ENCODE measurements at places on chromosomes 16 and 17.

DNA sequence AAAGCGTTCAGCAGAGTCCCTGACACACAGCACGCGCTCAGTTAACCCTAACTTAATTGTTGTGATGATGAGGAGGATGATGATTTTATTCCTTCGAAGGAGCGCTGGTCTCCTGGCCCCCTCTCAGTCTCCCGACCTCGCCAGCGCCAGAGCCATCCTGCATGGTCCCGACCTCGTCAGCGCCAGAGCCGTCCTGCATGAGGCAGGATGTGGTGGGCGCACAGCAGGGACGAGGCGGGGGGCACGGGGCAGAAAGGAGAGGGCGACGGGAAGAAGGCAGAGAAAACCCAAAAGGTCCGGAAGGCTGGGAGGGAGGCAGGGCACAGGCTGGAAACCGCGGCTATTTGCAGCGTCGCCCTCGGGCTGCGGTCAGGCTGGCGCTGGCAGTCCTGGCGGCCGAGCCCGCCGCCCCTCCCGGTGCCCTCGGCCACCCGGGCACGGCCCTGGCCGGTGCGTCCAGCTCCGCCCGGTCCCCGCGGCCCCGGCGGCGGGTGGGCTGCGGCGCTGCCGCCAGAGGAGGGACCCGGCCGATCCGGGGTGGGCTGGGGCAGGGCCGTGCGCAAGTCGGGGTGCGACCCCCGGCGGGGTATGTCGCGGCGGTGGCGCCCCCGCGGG is 3.0 kb upstream of the TAC4 start:
- DNase-seq = no peak

GRCh38 chr16:74767749-74768148 is 6.9 kb downstream of the FA2H start:
- DNase-seq = no peak

GRCh38 chr17:68424861-68425260 is 32.4 kb downstream of the WIPI1 start:
- DNase-seq = no peak

- DNase-seq = no peak
Observed at GRCh38 chr16:10978871-10979446, 34.6 kb downstream of the CLEC16A start.

GRCh38 chr17:5877948-5878347 is 192.2 kb upstream of the WSCD1 start:
- DNase-seq = no peak

DNA sequence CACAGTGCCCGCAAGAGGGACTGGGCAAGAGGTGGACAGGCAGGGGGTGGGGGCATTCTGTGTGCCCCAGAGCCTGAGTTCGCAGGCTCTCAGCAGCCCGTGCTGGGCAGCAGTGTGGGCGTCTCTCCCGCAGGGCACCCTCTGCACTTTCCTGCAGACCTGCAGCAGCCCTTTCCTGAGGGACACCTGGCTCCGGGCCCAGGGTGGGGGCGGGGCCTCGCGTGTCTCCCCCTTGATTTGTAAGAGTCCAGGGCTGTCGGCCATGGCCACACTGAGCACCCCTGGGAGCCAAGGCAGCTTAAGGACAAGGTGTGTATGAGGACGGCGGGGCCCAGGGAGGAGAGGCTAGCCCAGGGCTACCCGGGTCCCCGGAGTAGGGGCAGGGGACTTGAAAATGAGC is 33.4 kb upstream of the SLC38A10 start:
- DNase-seq = no peak

DNA sequence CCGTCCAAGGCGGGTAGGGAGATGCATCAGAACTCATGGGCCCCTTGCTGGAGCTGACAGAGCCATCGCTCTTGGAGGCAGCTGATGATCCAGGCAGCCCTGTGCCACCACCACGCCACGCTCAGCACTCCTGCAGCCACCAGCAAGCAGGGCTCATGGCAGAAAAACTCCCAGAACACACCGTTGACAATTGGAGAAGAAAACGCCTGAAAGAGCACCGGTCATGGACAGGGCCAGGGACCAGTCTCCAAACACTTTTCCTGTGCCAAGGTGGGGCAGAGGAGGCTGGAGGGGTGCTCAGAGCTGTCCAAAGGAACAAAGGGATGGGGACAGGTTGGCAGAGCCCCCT is 132.2 kb downstream of the FOXL1 start:
- no peak for DNase-seq

DNA sequence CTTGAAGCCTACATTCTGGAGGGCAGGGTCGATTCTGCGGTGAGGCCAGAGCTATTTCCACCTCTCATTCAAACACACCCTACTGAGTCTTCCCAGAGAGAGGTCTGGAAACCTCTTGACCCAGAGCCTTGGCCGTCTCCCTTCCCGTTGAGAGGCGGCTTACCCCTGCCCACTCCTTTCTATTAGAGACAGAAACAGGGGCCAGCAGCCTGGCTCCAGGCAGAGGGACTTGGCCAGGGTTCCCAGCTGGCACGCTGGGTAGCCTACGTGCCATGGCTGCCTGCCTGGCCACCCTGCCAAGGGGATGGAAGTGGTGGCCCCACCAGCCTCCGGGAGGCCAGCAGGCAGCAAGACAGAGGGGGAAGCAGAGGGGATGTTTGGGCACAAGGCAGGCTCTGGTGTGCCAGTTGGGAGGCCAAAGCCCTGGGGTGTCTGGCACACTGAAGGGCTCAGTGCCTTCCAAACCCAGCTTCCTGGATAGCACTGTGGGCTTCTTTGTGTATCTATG is 6.0 kb downstream of the STAC2 start:
- DNase-seq = no peak

GRCh38 chr17:73561111-73561510 is 83.1 kb downstream of the SDK2 start:
- DNase-seq = no peak

DNA sequence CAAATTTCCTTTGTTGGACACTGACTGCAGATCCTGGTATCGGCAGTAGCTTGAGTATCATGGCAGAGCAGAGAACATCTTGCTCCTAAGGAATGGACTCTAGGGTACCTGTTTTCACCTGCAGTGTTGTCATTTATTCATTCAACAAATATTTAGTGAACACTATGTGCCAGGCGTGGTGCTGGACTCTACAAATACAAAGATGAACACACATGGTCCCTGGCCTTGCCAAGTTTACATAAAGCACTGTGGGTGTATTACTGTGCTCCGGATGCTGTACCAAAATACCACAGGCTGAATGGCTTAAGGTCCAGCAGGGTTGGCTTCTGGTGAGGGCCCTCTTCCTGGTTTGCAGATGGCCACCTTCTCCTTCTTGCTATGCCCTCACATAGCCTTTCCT is 14.2 kb upstream of the CCR7 start:
- no peak for DNase-seq

- no peak for DNase-seq
Observed at GRCh38 chr16:5349101-5349500, 251.5 kb upstream of the EEF2KMT start.

DNA sequence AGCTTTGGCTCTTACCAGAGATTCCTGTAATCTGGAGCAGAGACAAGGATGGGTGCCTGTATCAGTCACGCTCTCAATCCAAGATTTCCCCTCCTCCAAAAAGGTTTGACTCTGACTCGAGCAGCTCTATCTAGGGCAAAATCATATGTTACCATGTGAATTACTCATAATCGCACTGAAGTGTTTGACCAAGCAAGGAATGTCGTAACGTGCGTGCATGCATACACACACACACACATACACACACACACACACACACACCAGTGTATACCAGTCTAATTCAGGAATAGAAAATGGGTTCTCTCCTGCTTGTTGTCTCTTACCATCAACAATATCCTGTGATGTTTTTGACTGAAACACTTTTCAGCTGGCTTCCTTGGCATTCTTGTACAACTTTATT is 835.1 kb downstream of the KCNJ2 start:
- no peak for DNase-seq

DNA sequence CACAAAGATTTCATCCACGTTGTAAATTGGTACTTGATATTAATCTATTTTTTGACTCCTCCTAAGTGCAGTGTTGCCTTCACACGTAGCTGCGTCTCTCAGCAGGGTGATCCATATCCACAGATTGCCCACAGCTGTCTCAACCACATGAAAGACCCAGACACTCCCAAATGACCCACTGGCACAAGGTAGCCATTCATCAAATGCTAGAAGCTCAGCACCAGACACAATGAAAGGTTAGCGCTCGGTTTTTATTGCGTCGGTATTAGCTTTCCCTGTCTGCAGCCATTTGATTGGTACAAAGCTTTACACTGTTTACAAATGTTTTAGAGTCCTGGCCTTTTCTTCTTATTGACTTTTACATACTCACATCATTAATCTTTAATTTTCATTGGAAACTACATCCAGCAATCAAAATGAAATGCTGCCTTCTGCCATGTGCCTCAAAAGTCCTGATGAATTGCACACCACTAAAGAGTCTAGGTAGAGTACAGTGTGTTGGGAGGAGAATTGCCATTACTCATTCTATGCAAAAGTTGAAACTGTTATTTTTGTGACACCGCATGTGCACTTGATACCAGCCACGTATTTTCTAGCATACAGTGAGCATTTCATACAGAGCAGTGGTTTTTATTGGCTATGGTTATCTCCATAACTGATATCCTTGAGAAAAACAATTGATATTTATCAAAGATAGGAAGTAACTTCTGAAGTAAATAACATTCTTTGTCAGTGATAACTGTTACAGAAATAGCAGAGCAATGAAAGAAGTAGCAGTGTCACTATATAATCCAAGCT is 127.3 kb upstream of the NUDT7 start:
- no peak for DNase-seq

GRCh38 chr17:41806685-41807445 is 4.9 kb downstream of the P3H4 start:
- DNase-seq = no peak

- DNase-seq = no peak
Observed at GRCh38 chr16:88878967-88879787, 12.7 kb upstream of the PABPN1L start.

- no peak for DNase-seq
Observed at GRCh38 chr17:74597069-74597790, 5.1 kb upstream of the CD300LD start.
